ENCODE measurements at places on chromosomes 3 and 15.
A peak's percentile ranks its signal among the peaks of the same experiment; 100 is the strongest.

DNA sequence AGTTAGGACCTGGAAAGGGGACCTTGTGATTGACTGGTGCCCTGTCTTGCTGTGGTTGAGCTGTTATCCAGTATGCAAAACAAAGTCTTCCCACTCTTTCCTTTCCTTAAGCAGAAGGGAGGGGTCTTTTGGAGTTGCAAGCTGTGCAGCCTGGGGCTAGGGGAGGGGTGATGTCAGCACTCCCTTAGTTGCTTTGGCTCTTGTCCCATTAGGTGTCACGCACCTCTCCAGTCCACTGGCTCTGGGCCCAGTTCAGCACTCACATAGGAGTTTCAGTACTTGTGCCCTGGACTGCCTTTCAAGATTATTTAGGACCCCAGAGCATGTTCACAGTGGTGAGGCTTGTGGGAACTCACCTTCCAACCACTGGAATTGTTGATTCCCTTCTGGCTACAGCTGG, 238.5 kb downstream of the DOCK3 start:
- DNase-seq, result no peak

GRCh38 chr15:65254758-65255157, 31.9 kb downstream of the PARP16 start:
- DNase-seq, result no peak

DNA sequence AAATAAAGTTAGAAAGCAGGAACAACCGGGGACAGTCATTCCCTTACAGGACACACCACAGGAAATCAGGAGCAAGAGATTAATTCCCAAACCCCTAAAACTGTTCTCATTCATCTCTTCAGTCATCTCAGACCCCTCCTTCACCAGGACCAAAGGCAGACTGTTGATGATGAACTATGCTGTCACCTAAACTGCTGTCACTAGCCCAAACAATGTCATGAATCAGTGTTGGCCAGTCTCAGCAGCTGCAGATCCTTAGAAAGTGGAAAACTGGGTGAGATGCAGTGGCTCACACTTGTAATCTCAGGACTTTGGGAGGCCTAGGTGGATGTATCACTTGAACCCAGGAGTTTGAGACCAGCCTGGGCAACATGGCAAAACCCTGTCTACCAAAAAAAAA, 909.6 kb downstream of the ROBO1 start:
- DNase-seq, result no peak

DNA sequence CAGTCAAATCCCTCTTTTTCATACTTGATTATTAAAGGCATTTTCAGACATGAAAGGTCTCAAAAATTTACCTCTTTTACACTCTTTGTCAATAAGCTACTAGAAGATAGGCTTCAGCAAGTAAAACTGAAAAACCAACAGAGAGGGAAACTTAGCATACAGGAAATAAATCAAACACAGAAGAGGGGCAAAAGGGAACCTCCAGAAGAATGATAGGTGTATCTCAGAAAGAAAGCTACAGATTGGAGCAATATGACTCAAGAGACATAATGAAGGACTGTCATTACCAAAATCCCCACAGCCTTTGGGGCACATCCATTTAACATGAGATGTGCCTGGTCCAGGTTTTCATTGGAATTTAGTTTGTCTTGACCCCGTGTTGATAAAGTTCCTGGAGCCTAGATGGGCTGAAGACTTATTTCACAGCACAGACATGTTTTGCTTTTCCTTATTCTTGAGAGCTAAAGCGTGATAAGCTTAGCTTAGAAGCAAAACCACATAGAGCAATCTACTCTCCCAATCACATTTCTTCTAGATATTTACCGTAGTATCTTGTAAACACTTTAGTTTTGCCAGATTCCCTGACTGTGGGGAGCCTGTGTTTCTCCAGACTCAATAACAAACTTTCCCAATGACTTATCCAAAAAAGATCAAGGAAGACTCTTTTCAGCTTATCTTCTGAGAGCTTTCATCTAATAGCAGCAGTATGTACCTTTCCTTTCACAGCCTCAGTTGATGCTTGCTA, 11.7 kb downstream of the LRRFIP2 start:
- DNase-seq, result no peak

DNA sequence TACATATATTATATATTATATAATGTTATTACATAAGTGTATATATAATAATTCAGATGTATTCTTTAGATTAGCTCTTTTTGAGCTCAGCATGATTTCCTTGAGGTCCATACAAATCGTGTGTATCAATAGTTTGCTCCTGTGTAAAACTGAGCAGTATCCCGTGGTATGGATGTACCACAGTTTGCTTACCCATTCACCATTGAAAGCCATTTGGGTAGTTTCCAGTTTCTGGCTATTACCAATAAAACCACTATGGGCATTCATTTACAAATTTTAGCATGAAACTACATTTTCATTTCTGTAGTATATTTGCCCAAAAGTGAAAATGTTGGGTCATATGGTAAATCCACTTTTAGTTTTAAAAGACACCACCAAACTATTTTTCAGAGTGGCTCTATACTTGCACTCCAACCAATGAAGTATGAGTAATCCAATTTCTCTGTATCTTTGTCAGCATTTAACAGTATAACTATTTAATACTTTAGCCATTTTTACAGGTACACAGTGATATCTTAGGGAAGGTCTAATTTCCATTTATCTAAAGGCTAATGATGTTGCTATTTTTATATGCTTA, 1361.4 kb upstream of the GBE1 start:
- DNase-seq, result no peak

GRCh38 chr3:168025076-168025475, 70.6 kb downstream of the GOLIM4 start:
- DNase-seq, result no peak

GRCh38 chr15:60839510-60840211, 360.7 kb upstream of the ICE2 start:
- no peak for DNase-seq

- DNase-seq, result peak; percentile 43
Measured at GRCh38 chr3:20054549-20054987, 14.3 kb downstream of the KAT2B start.
